Adipose tissue (tissue), 3 donors: ENCODE measurements at places on chromosomes 2 and 18. TPM values are rescaled to one million over a fixed set of nuclear protein-coding genes. Genes with fewer than 3 reads are reported as not detected.

Gene TMEM178A
- 0.62 TPM for polyA plus RNA-seq

Gene NUP35
- 11.4 TPM for polyA plus RNA-seq

Gene GALR1
- 0.01 TPM for polyA plus RNA-seq

Gene GORASP2
- polyA plus RNA-seq, result 30.0 TPM

Gene VAPA
- polyA plus RNA-seq, result 134 TPM

Gene FAM228B
- polyA plus RNA-seq, result 10.8 TPM

Gene ABCG5
- not detected for polyA plus RNA-seq

Gene GALNT14
- polyA plus RNA-seq, result 1.7 TPM

Gene PDCL3
- 17.9 TPM for polyA plus RNA-seq
